ENCODE measurements at places on chromosomes 7 and 10.

- peak; percentile 37 for DNase-seq
Measured at GRCh38 chr10:104925232-104925851, 284.3 kb downstream of the SORCS3 start.

DNA sequence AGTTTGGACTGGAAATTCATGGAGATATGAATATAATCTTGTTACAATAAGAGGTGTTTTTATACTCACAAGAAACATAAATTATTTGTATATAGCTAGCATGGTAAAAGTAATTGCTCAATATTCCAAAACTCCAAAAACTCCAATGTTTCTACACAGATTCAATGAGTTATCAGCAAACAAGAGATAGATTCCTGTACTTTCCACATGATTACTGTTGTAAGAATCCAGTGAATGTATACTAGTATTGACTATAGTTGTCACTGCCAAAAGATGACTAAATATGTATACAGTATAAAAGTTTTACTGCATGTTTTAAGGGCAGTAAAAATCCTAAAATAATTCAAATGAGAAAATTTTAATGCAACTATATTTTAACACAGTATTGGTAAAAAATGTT is 10.7 kb downstream of the ATOH7 start:
- peak; percentile 7 for DNase-seq

DNA sequence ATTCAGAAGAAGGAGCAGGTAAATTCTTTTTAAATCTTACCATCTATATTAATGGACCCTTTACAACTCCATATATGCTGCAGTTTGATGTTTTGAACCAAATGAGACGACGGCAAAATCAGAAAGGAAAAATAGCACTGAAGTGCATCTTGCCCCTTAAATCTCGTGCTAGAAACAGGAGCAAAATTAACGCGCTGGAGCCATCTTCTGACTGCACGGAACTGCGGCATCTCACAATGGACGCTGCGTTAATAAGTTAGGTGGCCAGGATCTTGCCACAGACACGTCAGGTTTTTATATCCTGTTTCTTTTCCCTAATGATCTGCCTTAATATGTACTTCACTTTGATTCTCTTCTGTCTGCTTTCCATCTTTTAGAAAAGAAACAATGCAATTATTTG is 354.5 kb downstream of the TFEC start:
- peak; percentile 53 for DNase-seq

DNA sequence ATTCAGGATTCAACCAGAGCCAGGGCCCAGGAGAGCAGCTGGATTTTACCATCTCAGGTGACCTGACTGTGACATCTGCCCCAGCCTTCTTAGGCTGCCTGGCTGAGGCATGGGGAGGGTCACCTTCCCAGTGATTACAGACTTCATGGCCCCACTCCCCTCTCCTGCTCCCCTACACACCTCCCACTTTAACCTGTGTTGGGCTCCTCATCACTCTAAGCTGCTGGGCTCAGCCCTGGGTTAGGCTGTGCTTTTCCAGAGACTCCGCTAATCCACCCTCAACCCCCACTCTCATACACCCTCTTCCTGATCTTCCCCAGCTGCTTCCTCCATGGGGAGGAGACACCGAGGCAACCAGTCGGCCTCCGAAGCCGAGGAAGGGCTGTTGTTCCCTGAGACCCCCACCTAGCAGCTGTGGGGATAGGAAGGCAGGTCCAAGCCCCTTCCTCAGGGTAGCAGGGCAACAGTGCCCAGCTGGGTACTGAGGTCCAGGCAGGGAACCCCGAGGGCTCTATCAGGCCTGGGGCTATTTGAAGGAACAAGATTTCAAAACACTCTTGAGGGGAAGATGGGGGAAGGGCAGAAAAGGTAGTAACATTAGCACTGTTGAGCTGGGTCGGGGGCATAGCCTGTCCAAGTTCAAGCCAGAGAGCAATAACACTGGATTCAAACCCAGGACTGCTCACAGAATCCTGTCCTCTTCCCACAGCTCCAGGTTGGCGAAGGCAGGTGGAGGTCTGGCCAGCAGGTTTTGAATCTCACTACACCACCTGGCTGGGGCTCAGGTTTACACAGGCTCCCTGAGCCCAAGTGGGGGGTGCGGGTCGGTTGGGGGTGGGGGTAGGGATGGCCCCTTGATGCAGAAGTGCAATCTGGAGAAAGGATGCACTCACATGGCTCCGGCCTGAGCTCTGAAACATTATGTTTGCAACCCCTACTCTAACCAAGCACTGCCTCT is 1.8 kb downstream of the IMPDH1 start:
- DNase-seq = no peak

- DNase-seq = peak; percentile 83
Measured at GRCh38 chr7:147298611-147299043, 1182.0 kb downstream of the CNTNAP2 start.

DNA sequence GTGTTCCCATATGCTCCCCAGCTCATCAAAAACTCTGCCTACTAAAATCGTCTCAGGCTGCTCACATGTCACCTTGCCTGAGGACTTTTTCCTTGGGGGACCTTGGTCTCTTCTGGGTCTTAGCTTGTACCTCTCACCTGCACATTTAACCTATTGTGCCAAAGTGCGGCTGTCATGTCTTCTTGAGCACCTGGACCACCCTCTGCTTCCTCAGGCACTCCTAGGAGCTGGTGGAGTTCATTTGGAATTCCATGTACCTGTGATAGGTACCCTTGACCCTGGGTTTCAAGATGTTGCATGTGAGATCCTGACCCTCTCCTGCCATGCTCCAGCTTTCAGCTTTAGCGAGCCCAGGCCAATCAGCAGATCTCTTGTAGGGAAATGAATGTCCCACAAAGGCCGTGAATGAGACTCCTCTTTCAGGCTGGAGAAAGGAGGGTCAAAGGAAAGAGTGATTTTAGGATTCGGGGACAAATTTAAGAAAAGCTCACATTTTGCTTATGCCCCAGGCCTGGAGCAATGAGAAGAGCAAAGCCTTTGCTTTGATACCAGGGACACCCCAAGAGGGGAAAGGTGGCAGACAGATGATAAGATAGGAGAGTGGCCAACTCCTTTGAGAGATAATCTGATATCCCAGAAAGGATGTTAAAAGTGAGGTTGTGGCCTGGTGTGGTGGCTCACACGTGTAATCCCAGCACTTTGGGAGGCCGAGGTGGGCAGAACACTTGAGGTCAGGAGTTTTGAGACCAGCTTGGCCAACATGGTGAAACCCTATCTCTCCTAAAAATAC is 10.6 kb upstream of the DNAJB12 start:
- no peak for DNase-seq

DNA sequence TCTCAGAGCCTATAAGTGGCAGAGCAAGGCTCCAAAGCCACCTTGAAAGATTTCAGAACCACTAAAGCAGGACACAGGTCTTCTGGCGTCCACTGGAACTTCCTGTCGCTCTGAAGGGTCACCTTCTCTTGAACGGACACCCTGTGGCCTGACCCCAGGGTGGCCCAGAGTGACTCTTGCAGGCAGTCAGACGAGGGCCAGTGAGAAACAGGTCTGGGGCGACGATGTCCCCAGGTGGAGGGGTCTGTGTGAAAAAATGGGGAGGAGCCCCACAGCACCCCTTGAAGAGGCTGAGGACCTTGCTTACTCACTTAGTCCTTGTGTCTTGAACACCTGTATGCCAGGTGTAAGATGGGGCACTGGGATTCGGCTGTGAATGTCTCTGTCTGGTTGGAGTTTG is 946 bp upstream of the RASGEF1A start:
- DNase-seq = no peak

GRCh38 chr7:8133188-8133848 is 128.6 kb downstream of the ICA1 start:
- no peak for DNase-seq

GRCh38 chr10:23063973-23064812 is 31.2 kb upstream of the MSRB2 start:
- DNase-seq = no peak

DNA sequence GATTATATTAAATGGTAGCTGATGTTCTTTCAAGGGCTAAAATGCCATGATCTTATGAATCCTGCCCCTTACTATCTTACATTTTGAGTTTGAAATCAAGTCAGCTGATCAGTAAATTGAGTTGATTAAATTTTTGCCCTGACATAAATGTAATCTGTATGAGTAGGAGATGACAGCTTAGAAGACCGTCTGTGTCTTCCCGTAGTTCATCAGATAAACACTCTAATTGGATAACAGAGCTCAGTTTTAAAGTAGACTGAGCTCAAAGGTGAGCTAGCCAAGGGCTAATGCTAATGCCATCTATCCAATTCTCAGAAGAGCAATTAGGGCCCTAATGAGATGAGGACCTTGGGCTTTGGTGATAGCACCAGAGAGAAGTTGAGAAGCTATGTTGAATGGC is 82.9 kb downstream of the LRRC4 start:
- no peak for DNase-seq

DNA sequence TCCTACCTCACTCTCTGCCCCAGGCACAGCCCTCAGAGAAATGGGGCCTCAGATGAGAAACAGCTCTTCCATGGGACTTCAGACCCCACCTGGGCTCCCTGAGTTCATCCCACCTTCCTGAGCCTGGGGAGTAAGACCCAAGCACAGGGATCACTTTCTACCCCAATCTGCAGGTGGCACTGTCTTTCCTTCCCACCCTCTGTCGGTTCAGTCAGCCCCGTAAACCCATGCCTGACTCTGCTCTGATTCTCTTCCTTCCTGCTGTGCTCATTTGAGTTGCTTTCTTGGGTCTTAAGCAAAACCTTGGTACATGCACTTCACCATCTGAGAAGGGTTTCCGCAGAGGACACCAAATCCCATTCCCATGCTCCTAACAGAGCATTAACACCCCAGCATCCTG is 306.4 kb upstream of the CDC14C start:
- DNase-seq = no peak

- DNase-seq = no peak
Measured at GRCh38 chr7:2244404-2244995, 2.5 kb downstream of the NUDT1 start.

GRCh38 chr10:46250898-46251856 is 35.6 kb upstream of the ANTXRL start:
- DNase-seq = no peak

DNA sequence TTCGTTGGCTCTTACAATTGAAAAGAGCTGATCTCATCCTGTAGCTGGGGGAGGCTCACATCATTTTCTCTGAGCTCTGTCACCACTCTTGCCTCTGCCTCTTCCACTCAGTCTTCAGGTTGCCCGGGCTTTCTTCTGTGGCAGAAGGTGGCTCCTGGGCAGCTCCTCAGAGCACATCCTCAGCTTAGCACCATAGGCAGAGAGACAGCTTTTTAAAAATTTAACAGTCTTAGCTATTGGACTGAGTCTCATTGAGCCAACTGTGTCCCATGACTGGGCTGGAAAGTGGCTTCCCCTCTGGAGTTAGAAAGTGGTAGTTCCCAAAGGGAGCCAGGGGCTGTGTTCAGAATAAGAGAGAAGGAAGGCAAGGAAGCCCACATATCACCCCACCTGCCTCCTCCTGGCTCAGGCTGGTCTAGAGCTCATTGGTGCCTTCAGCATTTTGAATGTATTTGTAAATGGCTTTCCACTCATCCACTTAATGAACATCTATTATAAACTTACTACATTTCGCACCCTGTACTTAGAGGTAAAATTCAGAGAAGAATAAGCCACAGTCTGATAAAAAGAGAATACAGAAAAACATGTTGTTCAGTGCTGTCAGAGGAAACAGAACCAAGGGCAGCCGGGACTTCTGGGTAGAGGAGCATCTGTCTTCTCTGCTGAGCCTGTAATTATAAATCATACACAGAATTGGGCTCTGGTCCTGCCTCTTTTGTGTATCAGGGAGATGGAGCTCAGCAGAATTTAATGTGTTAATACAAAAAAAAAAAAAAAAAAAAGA is 119.3 kb downstream of the WDFY4 start:
- no peak for DNase-seq

DNA sequence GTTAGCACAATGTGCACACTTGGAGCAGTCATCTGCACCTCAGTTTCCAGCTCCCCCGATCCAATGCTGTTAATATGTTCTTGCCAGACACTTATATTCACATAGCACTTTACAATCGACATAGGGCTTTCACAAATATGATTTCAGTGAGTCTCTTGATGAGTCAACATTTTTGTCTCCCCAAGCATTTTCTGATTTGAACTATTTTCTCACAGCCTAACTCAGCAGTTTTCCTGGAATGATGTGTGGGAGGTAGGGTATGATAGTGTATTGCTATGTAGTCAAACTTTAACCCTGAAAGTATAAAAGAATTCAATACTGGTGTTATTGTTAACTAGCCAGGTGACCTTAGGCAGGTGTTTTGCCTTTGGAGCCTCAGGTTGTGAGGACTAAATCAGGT is 82.5 kb upstream of the LRGUK start:
- peak; percentile 10 for DNase-seq

GRCh38 chr7:17085186-17085585 is 203.4 kb upstream of the AGR3 start:
- DNase-seq = no peak

- DNase-seq = no peak
Measured at GRCh38 chr7:47893238-47893637, 55.0 kb downstream of the PKD1L1 start.

DNA sequence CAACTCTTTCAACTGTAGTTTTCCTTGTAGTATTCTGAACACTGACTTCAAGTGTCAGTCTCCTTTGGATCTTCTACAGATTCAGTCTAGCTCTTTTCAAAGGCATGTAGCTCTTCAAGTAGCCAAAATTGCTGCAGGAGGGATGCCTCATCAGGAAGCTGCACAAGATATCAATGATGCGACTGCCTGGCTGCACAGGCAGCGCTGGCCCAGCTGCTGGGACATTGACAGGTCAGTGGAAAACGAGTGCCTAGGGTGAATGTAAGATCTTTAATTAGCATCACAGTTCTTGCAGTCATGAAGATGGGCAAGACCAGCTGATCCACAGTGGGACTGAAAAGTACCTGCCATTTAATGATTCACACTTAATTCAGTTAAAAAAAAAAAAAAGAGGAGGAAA is 167.6 kb downstream of the ANK3 start:
- no peak for DNase-seq

GRCh38 chr7:135277161-135277560 is 43.5 kb downstream of the STRA8 start:
- DNase-seq = no peak
